IPS DF 6.9 (cell line): ENCODE measurements at places on chromosomes 6 and 20.

GRCh38 chr6:89858041-89858440 lies 28.4 kb downstream of the CASP8AP2 start:
- no peak overlapping the region for H3K27ac ChIP-seq
- DNase-seq, result no peak
- H3K27me3 ChIP-seq, result no peaks in the 10 kb centered on the region
- no peak overlapping the region for H3K4me3 ChIP-seq
- H3K36me3 ChIP-seq, result peaks cover 8% of the 10 kb centered on the region; the same call in 1 of the 2 replicates
- H3K4me1 ChIP-seq, result no peaks in the 10 kb centered on the region

DNA sequence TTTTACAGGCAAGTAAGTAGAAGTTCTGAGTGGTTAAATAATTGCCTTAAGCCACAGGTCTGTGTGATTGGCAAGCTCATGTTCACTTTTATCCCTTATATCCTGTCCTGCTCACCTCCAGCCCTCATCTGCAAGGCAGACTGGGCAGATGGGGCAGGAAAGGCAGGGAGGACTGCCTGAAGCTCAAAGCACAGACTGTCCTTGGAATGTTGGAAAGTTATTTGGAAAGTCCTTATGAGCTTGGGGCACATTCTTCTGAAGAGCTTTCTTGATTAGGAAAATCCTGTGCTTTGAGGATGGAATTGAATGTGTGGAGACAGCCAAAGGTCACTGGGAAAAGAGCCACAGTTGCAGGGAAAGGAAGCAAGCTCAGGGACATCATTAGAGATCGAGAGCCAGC lies 48.9 kb upstream of the STK35 start:
- no peaks in the 10 kb centered on the region for H3K4me1 ChIP-seq
- no peak for DNase-seq
- H3K4me3 ChIP-seq, result no peak overlapping the region
- no peak overlapping the region for H3K27ac ChIP-seq
- no peaks in the 10 kb centered on the region for H3K36me3 ChIP-seq
- no peaks in the 10 kb centered on the region for H3K27me3 ChIP-seq

GRCh38 chr6:105270511-105270910 lies 90.7 kb upstream of the POPDC3 start:
- H3K27me3 ChIP-seq, result no peaks in the 10 kb centered on the region
- no peaks in the 10 kb centered on the region for H3K4me1 ChIP-seq
- H3K4me3 ChIP-seq, result no peak overlapping the region
- DNase-seq, result no peak
- no peaks in the 10 kb centered on the region for H3K36me3 ChIP-seq
- H3K27ac ChIP-seq, result no peak overlapping the region

- H3K27me3 ChIP-seq, result no peaks in the 10 kb centered on the region
- no peaks in the 10 kb centered on the region for H3K36me3 ChIP-seq
- H3K4me3 ChIP-seq, result no peak overlapping the region
- no peak for DNase-seq
Measured at GRCh38 chr6:160116411-160116810, 5.2 kb upstream of the SLC22A1 start.

DNA sequence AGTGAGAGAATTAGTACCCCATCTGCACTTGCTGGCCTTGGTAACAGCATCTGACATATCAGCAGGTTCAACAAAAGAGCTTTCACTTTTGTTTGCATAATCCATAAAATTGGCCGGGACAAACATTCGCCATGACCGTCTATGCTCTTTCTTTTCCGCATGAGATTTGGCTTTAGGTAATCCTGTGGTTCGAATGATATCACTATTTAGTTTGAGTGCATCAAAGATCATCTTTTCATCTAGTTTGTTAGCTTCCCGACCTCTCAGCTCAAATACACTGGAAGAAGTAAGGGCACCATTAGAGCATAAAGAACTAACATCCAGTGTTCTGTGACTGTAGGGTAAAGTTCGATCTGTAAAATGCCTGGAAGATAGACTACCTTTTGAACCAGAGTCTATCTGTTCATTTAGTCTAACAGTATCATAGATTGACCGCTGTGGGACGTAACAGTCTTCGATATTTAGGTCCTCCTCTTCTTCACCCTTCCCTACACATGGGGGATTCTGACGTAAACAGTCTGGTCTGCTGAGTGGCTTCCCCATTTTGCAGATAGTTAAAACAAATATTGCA lies 101.6 kb downstream of the DST start:
- no peaks in the 10 kb centered on the region for H3K27me3 ChIP-seq
- no peaks in the 10 kb centered on the region for H3K4me1 ChIP-seq
- H3K27ac ChIP-seq, result no peak overlapping the region
- no peak for DNase-seq
- no peak overlapping the region for H3K4me3 ChIP-seq
- no peaks in the 10 kb centered on the region for H3K36me3 ChIP-seq

DNA sequence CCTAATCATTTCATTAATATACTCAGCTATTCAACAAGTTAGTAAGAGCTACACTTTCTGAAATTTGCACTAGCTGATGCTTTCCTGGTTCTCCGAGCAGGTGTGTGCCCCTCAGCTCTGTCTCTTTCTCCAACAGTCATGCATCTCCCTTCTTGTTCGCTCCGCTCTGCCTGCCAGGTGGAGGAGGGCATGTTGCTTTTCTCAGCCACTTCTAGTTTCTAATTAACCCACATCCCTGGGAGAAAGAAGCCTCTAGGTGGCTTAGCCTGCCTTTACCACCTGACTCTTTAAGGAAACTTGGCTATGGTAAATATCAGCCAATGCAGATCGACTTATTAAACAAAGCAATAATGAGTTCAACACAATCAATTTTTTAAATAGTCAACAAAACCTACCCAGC lies 34.2 kb downstream of the LRFN2 start:
- DNase-seq, result no peak
- H3K36me3 ChIP-seq, result no peaks in the 10 kb centered on the region
- H3K27ac ChIP-seq, result no peak overlapping the region
- H3K27me3 ChIP-seq, result no peaks in the 10 kb centered on the region

- no peaks in the 10 kb centered on the region for H3K27me3 ChIP-seq
- H3K4me1 ChIP-seq, result no peaks in the 10 kb centered on the region
- no peaks in the 10 kb centered on the region for H3K36me3 ChIP-seq
Measured at GRCh38 chr6:62737792-62738191, 451.8 kb upstream of the KHDRBS2 start.

DNA sequence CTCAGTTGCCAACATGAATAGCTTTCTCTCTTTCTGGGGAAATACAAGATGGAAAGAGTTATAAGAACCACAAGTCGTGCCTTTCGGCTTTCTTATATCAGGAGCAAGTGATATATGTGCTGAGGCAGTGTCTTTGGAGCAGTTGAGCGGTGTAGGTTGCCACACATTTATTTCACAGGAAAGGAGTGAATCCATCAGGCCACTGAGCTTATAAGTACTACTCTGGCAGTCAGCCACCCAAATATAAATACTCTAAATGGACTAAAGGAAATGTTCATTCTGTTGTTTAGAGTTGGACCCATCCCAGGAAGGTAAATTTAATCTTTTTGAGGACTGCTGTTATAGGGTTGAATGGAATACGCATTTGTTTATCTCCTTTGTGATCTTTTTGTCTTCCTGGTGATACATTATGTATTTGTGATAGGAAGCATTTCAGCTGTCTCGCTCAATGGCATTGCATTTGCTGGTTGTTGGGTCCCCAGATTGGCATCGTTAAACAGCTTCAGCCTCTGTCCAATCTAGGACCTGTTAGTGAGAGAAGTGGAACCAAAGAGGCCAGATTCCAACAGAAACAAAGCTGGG lies 139.7 kb downstream of the SOBP start:
- no peaks in the 10 kb centered on the region; the same call in 1 of the 2 replicates for H3K36me3 ChIP-seq
- H3K4me3 ChIP-seq, result no peak overlapping the region
- peaks cover 5% of the 10 kb centered on the region; the same call in 1 of the 2 replicates for H3K4me1 ChIP-seq
- H3K27me3 ChIP-seq, result peaks cover 4% of the 10 kb centered on the region; the same call in 1 of the 2 replicates
- DNase-seq, result no peak

GRCh38 chr20:51383891-51384510 lies 158.5 kb downstream of the NFATC2 start:
- no peak overlapping the region for H3K4me3 ChIP-seq
- H3K36me3 ChIP-seq, result no peaks in the 10 kb centered on the region
- H3K4me1 ChIP-seq, result peaks cover 3% of the 10 kb centered on the region; the same call in 1 of the 2 replicates
- no peak for DNase-seq

DNA sequence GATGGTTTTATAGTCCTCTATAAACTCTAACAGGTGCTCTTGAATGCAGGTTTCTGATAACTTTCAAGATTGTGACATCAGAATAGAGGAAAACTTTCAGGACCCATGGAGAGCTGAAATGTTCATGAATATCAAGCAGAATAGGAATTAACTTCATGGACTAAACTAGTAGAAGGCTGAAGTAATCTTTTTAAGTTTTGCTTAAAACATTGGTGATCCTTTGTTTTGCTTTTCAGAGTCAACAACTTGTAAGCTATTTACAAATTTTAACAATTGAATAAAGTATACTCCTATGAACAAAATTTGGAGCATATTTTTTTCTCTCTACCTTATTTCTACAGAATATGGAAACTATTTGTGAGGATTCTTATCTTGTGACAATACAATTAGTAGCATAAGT lies 25.2 kb upstream of the GOPC start:
- no peaks in the 10 kb centered on the region for H3K4me1 ChIP-seq
- H3K4me3 ChIP-seq, result no peak overlapping the region
- no peaks in the 10 kb centered on the region for H3K27me3 ChIP-seq
- DNase-seq, result no peak
- no peak overlapping the region for H3K27ac ChIP-seq

- H3K27me3 ChIP-seq, result no peaks in the 10 kb centered on the region
- no peak overlapping the region for H3K4me3 ChIP-seq
- H3K27ac ChIP-seq, result no peak overlapping the region
Measured at GRCh38 chr6:148566664-148567350, 180.0 kb upstream of the UST start.
